Activated naive CD8-positive, alpha-beta T cell treated with anti-CD3 and anti-CD28 coated beads for 36 hours (primary cell): ENCODE measurements at places on chromosomes 4 and X. TPM values are rescaled to one million over a fixed set of nuclear protein-coding genes. Genes with fewer than 3 reads are reported as not detected.

The MAGEA12 gene
- total RNA-seq = not detected

The RPS6KA3 gene
- 58.7 TPM for total RNA-seq

The TMPRSS11F gene
- not detected for total RNA-seq

The INPP4B gene
- 46.3 TPM for total RNA-seq

The S100P gene
- 2.5 TPM for total RNA-seq

The VBP1 gene
- total RNA-seq = 82.9 TPM

The EVC gene
- total RNA-seq = 0.06 TPM

The HTRA3 gene
- total RNA-seq = not detected

The VSIG1 gene
- 1.0 TPM for total RNA-seq

The ANK2 gene
- total RNA-seq = 1.9 TPM

The TIGD4 gene
- total RNA-seq = 0.42 TPM

The AFM gene
- total RNA-seq = not detected

The MAGEB10 gene
- not detected for total RNA-seq

The FSTL5 gene
- total RNA-seq = not detected

The NPY2R gene
- total RNA-seq = not detected

The EOLA2 gene
- 47.8 TPM for total RNA-seq

The UCHL1 gene
- 7.5 TPM for total RNA-seq

The NCAPG gene
- total RNA-seq = 68.7 TPM

The FAM149A gene
- 0.52 TPM for total RNA-seq

The SLC6A14 gene
- total RNA-seq = not detected

The SORCS2 gene
- not detected for total RNA-seq

The ADH1B gene
- not detected for total RNA-seq

The TNIP3 gene
- total RNA-seq = 3.3 TPM

The GPRASP3 gene
- total RNA-seq = 3.3 TPM

The RTL3 gene
- total RNA-seq = not detected

The CCNG2 gene
- 17.4 TPM for total RNA-seq

The LDB2 gene
- total RNA-seq = not detected

The RAB40A gene
- 0.20 TPM for total RNA-seq

The MAGEA4 gene
- not detected for total RNA-seq

The ESX1 gene
- total RNA-seq = not detected

The TAF7L gene
- total RNA-seq = not detected

The NSG1 gene
- total RNA-seq = 3.8 TPM

The BGN gene
- not detected for total RNA-seq

The RAB9A gene
- total RNA-seq = 36.4 TPM

The MAOA gene
- total RNA-seq = 0.60 TPM

The TSPYL2 gene
- 46.7 TPM for total RNA-seq

The TLR2 gene
- total RNA-seq = 1.2 TPM

The CSAG1 gene
- total RNA-seq = not detected

The MTNR1A gene
- not detected for total RNA-seq

The SLC49A3 gene
- 0.38 TPM for total RNA-seq

The CFI gene
- total RNA-seq = not detected

The GABRQ gene
- not detected for total RNA-seq

The ARMCX4 gene
- 6.8 TPM for total RNA-seq

The LONRF3 gene
- total RNA-seq = 4.6 TPM

The BMPR1B gene
- total RNA-seq = not detected

The OTUD6A gene
- total RNA-seq = not detected

The PDCL2 gene
- not detected for total RNA-seq
